ENCODE measurements at places on chromosomes 2 and 18.

- DNase-seq = no peak
Observed at GRCh38 chr18:37341016-37341415, 224.6 kb downstream of the CELF4 start.

GRCh38 chr18:76145521-76146376, 349.3 kb downstream of the ZNF516 start:
- no peak for DNase-seq

DNA sequence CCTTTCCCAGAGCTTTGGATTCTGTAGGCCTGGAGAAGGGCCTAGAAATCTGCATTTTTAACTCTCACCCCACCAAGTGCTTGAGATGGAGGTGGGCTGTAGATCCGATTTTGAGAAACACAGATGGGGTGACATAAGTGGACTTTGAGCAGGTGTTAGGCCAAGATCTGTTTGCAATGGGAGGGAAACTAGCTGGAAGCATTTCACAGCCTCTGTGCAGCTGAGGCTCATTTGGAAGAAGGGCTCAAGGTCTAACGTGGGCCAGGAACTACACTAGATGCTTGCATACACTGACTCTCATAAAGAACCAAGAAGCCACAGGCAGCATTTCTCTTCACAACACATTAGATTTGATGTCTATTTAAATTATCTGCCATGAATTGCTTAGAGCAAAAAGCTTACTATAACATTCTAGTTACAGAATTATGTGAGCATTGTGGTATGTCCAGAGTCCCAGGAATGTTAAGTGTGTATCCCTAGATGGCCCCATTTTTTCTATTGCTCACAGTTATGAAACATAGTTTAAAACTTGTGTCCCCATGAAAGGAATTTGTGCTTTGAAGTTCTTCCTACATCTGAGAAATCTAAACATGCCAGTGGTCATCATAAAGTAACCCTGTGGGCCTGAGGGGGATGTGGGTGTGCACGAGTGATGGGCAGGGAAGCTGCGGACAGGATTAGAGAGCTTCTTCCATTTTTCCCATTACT, 77.2 kb downstream of the CD28 start:
- peak; percentile 45 for DNase-seq

GRCh38 chr2:227117852-227118251, 46.2 kb downstream of the COL4A4 start:
- DNase-seq = no peak

DNA sequence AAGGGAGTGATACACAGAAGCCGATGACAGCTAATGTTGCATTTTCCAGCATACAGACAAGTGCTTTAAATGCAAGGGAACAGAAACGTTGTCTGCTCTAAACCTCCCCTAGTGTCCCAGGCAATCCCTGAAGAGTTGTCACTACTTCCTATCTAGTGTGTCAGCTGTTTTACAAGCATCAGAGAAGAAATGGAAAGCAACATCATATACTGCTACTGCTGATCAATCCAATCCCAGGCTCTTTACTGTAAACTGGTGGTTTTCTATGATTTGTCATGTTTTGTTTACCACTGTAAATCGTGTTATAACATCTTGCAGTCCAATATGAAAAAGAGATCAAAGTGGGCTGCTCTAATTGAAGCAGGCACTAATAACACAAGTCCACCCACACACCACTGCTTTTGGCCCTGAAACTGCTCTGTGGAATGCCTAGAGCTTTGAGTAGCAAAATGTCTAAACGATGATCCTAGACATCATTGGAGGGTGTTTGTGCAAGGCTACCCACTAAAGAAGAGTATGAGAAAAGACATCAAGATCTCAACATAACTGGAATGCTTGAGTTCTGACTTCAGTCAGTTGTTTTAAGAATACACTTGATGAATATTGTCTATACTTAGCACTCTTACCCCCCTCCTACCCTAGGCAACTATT, 18.1 kb upstream of the ROCK1 start:
- no peak for DNase-seq

- no peak for DNase-seq
Observed at GRCh38 chr18:57764995-57765394, 38.1 kb downstream of the ATP8B1 start.

GRCh38 chr18:49658823-49659404, 97.1 kb downstream of the LIPG start:
- no peak for DNase-seq

- DNase-seq = no peak
Observed at GRCh38 chr2:169365029-169365480, 2.7 kb upstream of the LRP2 start.

DNA sequence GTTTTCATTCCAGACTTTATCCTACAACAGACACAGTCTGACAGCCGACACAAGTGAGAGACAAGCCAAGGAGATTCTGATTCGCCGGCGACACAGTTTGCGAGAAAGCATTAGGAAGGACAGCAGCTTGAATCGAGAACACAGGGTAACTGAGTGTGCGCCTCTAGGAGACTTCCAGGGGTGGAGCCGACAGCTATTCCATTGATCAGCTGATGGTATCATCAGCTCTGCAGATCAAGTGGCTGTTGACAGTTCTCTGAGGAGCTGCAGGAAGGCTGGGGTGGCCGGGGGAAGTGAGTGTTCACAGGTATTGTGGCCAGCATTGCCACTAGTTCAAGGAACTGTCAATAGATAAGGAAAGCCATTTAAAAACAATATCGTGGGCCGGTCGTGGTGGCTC, 57.3 kb upstream of the TMEM182 start:
- DNase-seq = no peak

GRCh38 chr18:57697426-57697825, 75.8 kb upstream of the NARS1 start:
- DNase-seq = no peak

- DNase-seq = no peak
Observed at GRCh38 chr2:239298116-239298804, 102.6 kb downstream of the HDAC4 start.

- DNase-seq = no peak
Observed at GRCh38 chr2:128498086-128498485, 179.4 kb upstream of the HS6ST1 start.

- DNase-seq = no peak
Observed at GRCh38 chr2:158103411-158104012, 1.8 kb downstream of the UPP2 start.

DNA sequence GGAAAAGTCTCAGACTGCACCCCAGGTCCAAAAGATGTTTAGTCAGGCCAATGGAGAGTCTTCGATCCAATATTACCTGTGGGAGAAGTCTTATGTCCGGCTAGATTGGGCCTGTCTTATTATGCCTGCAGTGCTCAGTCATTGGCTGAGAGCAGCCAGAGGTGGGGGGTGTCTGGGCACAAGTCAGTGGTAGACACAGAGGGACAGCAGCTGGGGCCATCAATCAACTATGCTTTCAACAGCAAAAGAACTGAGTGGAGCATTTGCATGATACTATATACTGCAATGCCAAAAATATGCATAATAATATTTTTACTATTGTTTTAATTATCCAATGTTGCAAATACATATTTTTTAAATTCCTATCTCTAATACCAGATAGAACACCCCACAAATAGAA, 298.6 kb upstream of the CDH20 start:
- no peak for DNase-seq

DNA sequence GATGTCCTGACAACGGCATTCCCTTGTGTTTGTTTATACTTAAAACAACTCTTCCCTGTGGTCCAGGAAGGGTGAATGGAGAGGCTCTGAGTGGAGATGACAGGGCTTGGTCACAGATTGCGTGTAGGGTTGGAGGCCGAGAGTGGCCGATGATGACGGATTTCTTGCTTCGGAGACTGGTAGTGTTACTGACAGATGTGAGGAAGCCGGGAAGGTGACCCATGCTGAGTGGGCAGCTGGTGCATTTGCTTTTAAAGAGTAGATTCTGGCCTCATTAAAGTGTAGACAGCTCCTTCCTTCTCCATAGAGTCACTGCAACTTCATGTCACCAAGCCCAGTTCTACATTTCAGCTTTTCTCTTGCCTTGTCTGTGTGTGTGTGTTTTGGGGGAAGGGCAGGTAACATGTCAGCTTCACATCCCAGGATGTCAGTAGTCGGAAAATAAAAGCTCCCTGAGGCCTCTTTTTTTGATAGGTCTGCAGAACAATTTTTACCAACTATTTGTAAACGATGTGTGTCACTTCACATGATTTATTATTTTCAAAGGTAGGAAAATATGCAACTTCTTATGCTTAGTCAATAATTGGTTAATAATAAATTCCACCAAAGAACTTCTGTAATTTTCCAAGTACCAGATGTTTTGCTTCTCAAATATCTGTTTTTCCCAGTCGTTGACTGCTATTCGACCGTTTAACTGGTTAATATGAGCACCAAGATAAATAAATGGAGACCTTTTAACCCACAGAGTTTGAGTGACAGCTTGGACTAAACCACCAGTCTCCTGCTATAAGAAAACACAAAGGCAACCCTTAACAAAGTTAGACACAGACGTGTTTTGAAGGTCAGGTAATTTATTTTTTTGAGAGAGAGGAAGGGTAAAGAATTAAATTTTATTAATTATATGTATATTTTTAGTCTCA, 436.9 kb downstream of the SLC4A3 start:
- no peak for DNase-seq

DNA sequence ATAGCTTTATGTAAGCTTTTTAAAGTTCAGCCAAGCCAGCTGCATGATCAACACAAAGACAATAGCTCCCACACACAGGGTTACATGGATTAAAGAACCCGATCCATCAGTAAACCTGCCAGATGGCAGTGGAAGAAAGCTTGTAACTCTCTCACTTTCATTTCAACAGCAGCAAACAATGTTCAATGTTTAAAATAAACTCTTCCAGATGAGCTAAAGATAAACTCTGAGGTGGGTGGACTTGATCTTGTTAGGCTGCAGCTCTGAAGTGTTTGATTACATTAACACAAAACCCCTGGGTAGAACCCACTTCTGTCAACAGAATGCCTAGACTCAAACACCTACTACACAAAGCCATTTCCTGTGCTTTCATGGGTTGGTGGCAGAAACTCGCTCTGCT, 13.9 kb downstream of the RDH14 start:
- DNase-seq = no peak

All from HTR-8/SVneo (cell line).